ENCODE measurements at places on chromosomes 7 and 10.

DNA sequence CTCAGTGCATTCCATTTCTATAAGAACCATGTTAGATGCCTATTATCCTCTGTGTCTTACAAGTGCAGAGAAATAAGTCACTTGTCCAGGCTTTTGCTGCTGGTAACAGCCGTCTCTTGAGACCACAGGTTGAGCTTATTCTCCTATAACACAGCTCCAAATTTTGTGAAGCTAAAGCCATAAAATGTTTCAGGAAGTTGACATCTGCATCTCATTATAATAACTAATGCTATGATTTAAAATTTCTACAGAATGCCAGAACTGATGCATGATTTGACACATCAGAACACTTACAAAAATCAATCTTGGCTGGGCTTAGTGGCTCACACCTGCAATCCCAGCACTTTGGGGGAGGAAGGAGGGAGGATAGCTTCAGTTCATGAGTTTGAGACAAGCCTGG is 986.9 kb downstream of the TYW1 start:
- DNase-seq: no peak

DNA sequence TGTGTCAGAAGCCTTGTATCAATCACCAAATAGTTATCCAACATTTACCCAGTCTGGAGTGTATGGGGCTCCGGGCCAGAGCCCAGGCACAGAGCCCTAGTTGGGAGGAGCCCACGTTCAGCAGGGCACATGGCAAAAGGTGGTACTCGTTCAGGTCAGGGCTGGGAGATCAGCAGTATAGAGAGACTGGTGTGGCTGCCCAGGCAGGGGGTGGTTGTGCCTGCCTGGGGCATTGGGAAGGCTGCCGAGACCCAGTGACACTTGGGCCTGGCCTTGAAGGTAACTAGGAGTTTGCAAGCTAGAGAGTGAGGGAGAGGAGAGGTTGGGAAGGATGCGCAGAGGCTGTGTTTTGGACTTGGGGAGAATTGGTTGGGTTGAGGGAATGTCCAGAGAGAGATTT is 48.9 kb upstream of the IGFBP3 start:
- no peak for DNase-seq

DNA sequence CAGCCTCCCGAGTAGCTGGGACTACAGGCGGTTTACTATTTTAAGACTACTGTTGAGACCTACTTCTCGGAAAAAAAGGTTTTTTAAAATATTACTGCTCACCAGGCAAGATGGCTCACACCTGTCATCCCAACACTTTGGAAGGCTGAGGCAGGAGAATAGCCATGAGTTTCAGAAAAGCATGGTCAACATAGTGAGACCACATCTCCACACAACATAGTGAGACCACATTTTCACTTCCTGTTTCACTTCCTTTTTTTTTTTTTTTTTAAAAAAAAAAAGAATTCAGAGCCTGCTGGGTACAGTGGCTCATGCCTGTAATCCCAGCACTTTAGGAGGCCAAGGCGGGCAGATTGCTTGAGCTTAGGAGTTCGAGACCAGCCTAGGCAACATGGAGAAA is 46.5 kb downstream of the SVOPL start:
- no peak for DNase-seq

GRCh38 chr7:140304191-140304799 is 94.0 kb downstream of the SLC37A3 start:
- no peak for DNase-seq

- DNase-seq: no peak
These were observed 54.5 kb upstream of the FAM180A start for GRCh38 chr7:135803143-135803542.

- no peak for DNase-seq
These were observed 3.5 kb upstream of the OIT3 start for GRCh38 chr10:72890086-72890485.

DNA sequence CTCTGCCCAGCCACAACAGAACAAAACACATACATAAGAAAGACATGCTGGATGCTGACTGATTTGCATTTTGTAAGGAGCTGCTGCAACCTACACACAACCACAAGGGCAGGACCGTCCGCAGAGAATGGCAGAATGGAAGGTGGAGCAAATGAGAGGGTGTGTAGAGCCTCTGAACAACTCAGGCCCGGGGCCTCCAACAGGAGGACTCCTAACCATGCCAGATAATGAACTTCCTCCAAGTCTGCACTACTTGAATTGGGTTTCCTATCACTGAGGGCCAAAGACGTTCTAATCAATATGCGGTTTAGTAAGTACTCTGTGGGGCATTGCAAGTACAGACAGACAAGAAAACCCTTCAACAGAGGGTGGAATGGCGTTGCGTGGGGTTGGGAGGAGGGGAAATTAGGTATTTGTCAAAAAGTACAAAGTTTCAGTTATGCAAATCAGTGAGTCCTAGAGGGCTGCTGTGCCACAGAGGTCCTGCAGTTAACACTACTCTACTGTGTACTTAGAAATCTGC is 14.6 kb downstream of the VOPP1 start:
- no peak for DNase-seq

GRCh38 chr7:137045573-137045972 is 177.1 kb downstream of the CHRM2 start:
- DNase-seq: no peak

DNA sequence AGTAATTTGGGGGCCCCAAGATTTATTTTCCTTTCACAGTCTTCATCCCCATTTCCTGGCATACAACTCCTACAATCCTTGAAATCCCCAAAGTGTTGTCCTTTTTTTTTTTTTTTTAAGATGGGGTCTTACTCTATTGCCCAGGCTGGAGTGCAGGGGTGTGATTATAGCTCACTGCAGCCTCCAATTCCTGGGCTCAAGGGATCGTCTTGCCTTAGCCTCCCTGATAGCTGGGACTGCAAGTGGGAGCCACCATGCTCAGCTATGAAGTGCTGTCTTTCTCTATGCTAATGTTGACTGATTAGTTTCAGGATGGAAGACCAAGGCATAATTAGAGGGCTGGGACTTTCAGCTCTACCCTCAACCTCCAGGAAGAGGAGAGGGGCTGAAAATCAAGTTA is 41.9 kb upstream of the KAT6B start:
- DNase-seq: no peak

- DNase-seq: no peak
These were observed 11.0 kb downstream of the ZMIZ1 start for GRCh38 chr10:79079490-79080355.

DNA sequence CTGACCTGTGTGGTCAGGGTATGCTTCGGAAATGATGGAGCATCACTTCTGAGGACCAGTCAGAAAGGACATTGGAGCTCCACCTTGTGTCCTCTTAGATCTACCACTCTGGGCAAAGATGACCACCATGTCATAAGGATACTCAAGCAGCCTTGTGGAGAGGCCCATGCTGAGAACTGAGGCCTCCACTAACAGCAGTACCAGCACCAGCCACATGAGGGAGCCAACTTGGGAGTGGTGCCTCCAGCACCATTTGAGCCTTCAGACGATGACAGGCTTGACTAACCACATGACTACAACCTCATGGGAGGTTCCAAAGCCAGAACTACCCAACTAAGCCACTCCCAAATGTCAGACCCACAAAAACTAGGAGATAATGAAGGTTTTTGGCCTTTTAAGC is 116.0 kb downstream of the NPTX2 start:
- peak; percentile 80 for DNase-seq

DNA sequence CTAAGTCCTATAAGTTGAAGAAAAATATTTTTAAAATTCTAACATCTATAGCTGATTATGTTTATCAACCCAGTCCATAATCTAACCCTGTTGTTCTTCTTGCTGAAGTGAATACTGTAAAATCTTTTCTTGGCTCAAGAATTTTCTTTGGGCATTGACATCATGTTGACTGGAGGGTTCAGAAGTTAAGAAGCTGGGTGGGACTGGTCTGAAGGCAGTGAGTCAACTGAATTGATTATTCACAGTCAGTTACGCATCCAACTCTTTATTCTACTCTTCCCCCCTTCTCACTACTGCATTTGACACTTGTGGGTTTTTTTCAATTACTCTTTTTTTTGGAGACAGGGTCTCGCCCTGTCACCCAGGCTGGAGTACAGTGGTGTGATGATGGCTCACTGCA is 31.0 kb downstream of the DENND2A start:
- no peak for DNase-seq

- DNase-seq: no peak
These were observed 33.0 kb downstream of the ORC5 start for GRCh38 chr7:104174798-104175197.

DNA sequence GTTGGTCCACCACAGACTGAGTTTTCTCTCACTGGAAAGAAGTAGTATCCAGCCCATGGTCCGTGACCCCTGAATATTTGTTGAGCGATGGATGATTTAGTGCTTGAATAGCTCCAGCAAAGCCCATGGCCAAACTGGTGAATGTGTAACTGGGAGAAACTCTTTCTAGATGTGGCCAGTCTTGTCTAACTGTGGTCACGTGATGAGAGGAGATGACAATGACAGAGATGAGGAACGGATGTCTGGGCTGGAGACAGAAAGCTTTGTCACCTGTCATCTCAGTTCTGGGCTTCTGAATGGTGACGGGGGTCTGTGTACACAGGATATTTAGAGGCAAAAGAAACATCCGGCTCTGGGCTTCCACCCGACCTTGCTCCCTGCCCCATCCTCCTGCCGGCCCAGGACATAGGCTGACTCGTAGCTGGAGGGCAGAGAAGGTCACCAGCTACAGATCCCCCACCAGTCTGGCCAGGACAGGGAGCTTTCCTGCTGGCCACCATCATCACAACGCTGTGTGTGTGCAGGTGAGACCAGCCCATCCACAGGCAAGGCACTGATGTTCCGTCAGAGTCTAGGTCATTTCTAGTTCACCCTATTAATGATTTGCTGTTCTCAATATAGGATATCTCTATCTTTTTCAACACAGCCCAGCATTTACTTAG is 152.5 kb upstream of the TNS3 start:
- no peak for DNase-seq

GRCh38 chr7:25727446-25727845 is 424.6 kb upstream of the NFE2L3 start:
- no peak for DNase-seq

DNA sequence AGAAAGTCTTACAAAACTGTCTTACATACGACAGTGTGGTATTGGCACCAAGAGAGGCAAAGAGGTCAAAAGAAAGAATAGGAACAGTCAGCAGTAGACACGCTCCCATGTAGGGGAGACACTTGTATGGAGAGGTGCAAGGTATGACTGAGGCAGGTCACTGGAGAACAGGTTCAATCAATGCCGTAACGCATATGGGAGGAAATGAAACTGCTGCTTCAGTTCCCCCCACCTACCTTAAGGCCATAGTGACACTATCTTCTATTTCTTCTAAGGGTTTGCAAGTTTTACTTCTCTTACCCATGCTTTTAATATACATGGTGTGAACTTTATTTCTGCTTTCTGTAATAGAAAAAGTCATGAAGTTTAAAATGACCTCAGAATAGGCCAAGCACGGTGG is 5.5 kb upstream of the PITRM1 start:
- no peak for DNase-seq

GRCh38 chr10:11395161-11395560 is 216.3 kb downstream of the USP6NL start:
- no peak for DNase-seq

- DNase-seq: no peak
These were observed 4.1 kb upstream of the SGCE start for GRCh38 chr7:94660006-94660405.

DNA sequence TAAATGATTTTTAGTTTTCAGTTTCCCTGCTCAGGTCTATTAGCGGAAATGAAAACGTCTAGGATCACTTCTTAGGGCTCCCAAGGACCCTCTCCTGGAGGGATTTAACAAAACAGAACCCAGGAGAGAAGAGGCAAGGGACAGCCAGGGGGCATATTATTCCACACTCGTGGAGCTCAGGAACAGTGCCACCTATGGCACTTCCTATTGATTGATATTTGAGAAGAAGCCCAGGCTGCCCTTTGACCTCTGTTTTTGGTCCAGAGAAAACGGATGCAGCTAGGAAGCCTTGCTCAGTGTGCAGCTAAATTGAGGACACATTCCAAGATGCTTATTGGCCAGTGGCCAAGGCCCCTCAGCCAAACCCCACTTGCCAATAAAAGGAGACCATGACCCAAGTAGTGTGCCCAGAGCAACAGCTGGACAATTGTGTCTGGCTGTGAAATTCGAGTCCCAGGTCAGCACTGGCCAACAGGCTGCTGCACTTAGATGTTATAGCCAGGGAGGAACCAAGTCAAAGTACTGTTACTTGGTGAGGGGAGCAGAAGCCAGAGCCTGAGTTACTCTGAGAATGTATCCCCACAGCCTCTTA is 24.0 kb upstream of the GPNMB start:
- no peak for DNase-seq

DNA sequence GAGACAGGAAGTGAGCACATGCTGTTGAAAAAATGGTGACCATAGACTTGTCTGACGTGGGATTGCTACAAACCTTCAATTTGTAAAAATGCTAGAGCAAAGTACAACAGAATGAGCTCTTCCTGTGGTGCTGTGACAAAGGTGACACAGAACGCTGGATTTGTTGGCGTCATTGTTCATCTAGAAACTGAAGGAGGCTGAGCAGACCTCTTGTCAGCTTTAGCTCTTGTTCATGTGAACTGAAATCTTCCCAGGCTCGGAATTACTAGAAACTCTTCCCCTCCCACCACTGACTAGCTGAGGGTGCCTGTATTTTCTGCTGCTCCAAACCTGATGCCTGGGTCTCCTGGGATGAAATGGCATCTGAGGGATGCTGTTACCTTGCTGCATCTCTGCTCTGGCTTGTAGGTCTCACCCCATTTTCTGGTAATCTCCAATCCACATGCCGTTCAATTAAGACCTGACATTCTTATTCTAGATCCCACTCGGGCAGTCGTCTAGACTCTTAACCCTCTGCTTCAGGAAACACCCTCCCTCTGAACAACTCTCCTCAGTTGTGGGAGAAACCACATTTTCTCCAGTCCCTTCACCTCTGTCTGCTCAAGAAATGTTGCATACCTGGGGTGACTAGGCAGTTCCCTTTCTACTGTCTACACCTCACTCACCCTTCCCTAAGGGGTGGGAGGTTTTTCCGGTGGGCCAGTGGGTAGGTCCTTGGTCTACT is 349.3 kb downstream of the CXCL12 start:
- no peak for DNase-seq

DNA sequence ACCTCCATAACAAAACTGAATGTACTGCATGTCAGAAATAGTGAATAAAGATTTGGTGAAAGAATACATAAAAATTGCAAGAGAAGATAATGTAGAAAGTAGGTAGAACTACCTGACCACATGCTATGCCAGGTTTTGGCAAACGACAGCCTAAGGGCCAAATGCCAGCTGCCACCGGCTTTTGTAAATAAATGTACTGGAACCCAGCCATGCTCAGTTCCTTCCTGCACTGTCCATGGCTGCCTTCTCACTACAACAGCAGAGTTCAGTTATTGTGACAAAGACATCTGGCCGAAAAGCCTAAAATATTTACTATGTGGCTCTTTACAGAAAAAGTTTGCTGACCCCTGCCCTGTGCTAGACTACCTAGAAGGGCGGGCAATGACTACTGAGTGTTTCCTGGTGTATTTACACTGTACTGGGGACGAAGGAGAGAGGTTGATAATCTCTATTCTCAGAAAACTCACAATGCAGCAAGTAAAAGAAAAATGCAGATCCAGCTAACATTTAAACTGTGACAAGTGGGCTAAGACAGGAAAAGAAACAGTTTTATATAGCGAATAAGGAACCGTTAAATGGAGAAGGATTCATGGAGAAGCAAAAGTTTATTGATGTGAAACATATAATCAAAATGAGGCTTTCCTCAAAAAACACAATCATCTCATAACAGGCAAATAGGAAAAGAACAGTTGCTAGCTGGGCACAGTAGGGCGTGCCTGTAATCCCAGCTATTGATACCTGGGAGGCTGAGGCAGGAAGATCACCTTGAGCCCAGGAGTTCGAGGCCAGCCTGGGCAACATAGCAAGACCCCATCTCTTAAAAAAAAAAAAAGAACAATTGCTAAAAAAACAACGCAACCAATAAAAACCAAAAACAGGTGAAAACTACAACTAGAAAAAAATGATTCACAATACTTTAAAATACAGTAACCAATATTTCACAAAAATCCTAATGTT is 13.7 kb downstream of the KIN start:
- DNase-seq: no peak
